HuH-7 (cell line): ENCODE measurements at places on chromosomes 1 and 21.

DNA sequence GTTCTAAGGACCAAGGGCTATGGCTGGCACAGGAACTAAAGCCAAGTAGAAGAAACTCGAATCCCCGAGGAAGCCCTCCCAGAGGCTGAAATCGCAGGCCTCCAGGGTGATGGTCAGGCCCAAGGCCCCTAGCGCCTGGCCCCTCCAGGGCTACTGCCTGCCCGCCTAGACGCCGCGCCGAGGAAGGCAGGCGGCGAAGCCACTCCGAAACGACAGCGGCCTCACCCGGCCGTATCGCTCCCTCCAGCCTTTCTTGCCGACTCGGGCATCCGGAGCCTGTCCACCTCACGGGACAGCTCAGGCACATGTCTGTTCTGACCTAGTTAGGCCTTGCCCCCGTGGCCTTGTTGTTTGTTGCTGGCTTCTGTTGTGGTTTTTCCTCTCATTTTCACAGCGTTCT, 9.7 kb upstream of the LHX8 start:
- DNase-seq: no peak

DNA sequence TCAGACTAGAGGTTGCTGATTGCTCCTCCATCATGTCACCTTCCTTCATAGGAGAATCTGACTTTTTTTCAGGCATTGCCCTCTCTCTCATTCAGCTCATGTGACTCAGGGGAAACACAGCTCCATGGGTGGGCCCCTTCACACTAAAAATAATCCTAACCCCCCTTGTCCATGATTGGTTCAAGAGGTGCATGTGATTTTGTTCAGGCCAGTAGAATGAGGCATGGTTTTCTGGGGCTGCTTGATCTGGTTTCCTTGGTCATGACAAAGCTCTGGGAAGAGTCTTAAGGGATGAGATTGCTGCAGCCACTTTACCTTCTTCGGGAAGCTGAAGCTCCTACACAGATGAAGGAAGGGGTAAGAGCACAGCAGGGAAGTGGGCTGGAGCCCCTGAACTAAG, 56.3 kb downstream of the SPAG17 start:
- no peak for DNase-seq

- DNase-seq: no peak
Observed at GRCh38 chr1:161133220-161133740, 813 bp upstream of the DEDD start.

DNA sequence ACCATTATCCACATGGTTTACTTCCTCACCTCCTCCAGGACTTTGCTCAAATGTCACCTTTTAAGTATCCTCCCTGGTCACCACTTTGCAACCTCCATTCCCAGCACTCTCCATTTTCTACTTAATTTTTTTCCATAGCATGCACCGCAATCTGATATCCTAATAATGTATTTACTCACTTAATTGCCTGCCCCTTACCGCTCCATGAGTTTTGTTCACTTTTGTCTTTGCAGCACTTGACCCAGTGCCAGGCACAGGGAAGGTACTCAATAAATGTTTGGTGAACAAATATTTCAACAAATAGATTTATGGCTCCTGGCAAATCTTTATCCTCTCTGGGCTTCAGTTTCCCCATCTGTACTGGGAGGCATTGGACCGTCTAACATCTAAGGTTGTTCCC, 53.6 kb downstream of the UBE2T start:
- no peak for DNase-seq

- no peak for DNase-seq
Observed at GRCh38 chr1:169367096-169367685, 406 bp downstream of the NME7 start.

GRCh38 chr1:26853156-26853555, 9.8 kb upstream of the SFN start:
- peak; percentile 93 for DNase-seq

GRCh38 chr1:218865591-218865990, 308.1 kb upstream of the LYPLAL1 start:
- DNase-seq: no peak

DNA sequence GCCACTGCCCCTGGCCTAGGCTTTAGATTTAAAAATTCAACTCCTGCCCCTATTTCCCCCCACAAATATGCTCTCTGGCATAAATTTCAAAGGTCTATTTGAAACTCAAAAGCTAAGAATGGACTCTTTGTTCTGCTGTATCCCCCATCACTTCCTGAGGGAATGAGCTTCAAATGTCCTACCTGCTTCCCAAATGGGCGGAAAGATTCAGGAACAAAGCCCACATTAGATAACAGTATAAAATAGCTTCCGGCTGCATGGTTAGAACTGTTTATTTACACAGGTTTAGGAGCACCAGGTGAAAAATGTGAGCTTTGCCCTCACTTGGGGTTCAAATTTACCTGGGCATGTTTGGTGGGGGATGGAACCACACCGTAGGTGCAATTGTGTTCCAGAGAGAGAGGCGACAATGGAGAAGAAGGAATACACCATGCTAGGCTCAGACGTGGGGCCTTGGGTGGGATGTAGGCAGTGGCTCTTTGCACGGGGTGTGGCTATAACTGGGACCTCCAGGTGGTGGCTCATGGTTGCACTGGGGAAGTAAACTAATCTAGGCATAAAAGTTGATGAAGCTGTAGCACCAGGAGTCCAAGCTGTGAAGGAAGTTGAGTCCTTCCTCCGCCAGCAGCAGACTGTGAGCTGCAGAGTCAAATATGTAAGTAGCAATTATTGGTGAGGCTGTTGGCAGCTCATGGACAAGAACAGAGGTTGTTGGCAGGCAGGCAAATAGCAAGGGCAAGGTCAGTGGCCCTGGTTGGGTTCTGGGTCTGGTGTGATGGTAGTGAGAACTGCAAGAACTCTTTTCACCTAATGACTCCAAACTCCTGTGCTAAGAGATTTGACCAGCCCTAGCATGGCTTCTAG, 41.5 kb upstream of the SRSF10 start:
- no peak for DNase-seq

- no peak for DNase-seq
Observed at GRCh38 chr1:199046618-199047017, 407.8 kb downstream of the PTPRC start.

- DNase-seq: no peak
Observed at GRCh38 chr1:53073868-53074311, 11.9 kb downstream of the PODN start.

DNA sequence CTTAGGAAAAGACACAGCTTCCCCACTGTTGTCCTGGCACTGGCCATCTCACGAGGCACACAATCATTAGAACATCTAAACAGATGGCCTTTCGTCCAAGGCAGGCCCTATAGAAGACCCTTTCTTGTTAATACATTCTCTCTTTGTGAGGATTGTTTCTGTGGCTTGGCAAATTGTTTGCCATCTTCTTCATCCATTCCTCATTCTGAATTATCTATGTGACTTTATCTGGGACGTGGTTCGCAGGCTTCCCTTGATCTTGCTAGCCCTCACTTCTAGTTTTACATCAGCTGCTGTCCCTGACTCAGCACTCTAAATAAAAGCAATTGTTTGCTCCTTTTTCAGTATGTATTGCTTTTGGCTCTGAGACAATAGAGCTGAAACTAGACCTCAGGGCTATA, 101.1 kb upstream of the ZC3H11B start:
- no peak for DNase-seq

- peak; percentile 76 for DNase-seq
Observed at GRCh38 chr1:48061162-48062136, 64.3 kb upstream of the TRABD2B start.

- no peak for DNase-seq
Observed at GRCh38 chr1:61012341-61012761, 70.0 kb upstream of the NFIA start.

DNA sequence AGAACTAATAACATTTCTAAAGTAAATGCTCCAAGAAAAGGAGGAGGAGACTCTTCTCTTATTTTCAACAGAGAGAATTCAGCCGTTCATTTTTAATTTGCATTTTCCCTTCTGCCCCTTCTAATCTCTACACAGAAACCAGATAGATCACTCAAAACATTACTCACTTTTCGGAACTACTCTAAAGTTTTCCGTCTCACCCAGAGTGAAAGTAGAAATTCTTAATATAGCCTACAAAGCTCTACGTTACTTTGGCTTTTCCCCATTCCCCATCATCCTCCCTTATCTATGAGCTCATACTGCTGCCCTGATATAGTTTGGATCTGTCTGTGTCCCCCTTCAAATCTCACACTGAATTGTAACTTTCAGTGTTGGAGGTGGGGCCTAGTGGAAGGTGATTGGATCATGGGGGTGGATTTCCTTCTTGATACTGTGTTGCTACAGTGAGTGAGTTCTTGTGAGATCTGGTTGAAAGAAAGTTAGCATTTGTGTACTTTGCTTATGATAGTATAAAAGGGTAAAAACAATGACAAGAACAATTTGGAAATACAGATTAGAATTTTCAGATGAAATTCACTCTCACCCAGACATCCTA, 188.2 kb downstream of the AMY1C start:
- DNase-seq: no peak

- DNase-seq: no peak
Observed at GRCh38 chr1:36160949-36161485, 5.1 kb downstream of the MAP7D1 start.

- no peak for DNase-seq
Observed at GRCh38 chr1:208921259-208921658, 662.3 kb upstream of the CAMK1G start.

DNA sequence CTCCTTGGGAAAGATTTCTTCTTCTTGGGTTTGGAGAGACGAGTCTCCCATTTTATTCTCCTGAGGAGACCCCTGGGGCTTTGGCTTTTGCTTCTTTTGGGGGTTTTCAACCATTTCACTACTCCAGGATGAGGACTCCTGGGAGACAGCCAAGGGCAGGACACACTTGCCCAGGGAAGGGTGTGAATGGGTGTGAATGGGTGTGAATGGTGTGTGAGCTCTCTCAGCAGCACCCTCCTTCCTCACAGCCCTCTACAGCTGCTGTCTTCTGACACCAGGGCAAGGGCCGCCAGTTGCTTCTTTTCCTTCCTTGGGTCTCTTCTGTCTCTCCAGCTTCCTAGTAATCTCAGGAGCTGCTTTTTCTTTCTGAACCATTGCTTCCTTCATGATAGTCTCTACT, 24.2 kb downstream of the KIF17 start:
- DNase-seq: no peak

DNA sequence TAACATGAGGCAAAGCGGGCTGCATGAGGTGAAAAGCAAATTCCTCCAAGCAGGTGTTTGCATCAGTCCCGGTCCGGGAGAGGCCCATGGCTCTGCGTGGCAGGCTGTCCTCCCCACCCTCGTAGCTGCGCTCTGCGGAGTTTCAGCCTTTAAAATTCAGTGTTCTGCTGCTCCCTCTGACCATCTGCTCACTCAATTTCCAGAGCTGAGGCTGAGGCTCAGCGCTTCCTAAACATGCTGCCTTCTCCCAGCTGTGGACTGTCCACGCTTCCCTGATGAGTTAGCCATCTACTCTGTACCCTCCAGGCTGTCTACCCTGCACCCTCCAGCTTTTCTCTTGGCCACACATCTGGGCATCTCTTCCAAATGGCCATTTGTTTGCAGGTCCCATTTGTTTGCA, 87.7 kb downstream of the KCNJ6 start:
- no peak for DNase-seq

- DNase-seq: no peak
Observed at GRCh38 chr21:36203603-36203889, 46.9 kb downstream of the DOP1B start.

DNA sequence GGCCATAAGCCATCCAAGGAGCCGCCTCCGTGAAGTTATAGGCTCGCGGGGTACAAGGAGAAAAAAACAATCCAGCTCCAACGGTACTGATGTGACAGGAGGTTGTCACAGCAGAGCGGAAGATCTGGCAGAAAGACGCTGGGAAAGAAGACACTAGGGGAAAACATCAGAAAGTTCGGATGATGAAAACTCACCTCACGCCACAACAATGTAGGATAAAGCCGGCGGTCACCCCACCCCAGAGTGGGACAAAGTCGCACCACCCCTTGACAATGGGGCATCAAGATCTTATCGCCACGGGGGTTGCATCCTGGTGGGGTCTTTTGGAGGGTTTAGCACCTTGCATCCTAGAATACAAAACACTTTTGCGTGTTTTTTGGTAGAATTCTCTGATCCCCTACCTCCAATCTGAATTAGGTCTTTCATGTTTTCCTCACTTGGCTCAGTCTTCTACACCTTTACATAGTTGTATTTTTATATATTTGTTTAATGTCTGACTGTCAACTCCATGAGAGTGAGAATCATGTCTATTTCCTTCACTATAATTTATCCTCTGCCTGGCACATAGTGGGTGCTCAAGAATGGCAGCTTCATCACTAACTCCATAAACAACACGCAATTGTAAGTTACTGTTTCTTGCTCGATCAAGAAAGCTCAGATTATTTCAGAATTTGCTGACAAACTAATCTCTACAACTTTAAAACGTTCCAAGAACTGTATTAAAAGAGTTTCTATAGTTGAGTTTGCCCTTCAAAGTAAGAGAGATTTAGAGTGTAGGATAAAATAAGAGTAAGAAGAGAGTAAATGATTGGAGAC, 611 bp upstream of the ZSWIM5 start:
- DNase-seq: peak; percentile 30

DNA sequence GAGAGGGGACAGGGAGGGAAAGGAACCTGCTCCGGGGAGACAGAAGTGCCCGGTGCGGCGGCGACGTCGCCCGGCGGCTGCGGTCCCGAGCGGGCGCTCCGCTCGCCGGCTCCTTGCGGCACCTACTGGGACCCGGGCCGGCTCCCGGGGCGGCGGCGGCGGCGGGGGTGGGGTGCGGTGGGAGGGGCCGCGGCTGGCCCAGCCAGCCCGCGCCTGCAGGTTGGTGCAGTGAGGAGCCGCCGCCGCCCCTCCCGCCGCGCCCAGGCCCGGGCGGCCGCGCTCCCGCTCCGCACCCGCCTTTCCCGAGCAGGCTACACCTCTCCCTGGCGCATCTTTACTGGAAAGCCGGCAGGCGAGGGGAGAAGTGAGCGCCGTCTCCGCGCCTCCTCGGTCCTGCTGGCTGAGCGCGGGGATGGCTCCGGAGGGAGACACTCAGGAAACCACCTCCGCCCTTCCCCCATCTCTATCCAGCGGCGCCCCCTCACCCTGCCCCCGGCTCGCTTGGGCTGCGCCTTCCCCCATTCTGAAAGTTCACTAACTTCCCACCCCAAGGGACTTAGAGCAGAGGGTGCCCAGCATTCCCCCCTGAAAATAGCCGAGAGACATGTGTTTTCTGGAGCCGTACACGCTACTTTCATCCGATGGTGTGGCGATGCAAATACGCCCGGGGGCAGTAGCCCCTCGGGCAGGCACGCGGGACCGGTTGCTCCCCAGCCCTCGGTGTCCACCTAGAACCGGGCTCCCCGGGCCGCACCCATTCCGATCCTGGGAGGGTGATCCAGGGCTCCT, at the start of gene PLD5:
PLD5 (minus strand) TSS at position 127 of the 789 bp plus-strand sequence.
- DNase-seq: no peak

- no peak for DNase-seq
Observed at GRCh38 chr1:163168053-163168452, 34.7 kb downstream of the RGS5 start.

DNA sequence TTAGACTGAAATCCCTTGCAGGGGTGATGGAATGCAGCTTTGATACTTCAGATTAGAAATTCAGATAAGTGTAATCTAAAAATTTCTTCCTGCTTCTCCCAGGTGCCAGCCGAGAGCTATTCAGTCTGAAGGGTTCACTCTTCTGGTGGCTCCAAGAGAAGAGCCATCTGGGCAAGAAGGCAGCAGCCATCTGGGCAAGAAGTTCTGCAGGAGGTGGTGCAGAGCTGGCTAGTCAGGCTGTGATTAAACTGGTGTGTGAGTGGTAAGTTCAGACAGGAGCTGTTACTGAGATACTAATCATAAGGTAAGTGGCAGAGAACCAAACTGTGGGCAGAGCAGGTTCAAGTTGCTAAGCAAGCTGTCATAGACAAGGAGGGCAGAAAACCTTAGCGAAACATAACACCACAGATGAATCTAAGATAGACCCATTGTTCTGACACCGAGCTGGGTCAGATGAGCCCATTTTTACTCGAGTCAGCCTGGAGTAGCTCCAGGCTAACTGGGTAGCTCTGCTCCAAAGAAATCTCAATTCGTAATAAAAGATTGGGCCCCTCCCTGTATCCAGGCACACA, 14.4 kb upstream of the TP53BP2 start:
- no peak for DNase-seq
